ENCODE measurements at places on chromosomes 3 and 15.

DNA sequence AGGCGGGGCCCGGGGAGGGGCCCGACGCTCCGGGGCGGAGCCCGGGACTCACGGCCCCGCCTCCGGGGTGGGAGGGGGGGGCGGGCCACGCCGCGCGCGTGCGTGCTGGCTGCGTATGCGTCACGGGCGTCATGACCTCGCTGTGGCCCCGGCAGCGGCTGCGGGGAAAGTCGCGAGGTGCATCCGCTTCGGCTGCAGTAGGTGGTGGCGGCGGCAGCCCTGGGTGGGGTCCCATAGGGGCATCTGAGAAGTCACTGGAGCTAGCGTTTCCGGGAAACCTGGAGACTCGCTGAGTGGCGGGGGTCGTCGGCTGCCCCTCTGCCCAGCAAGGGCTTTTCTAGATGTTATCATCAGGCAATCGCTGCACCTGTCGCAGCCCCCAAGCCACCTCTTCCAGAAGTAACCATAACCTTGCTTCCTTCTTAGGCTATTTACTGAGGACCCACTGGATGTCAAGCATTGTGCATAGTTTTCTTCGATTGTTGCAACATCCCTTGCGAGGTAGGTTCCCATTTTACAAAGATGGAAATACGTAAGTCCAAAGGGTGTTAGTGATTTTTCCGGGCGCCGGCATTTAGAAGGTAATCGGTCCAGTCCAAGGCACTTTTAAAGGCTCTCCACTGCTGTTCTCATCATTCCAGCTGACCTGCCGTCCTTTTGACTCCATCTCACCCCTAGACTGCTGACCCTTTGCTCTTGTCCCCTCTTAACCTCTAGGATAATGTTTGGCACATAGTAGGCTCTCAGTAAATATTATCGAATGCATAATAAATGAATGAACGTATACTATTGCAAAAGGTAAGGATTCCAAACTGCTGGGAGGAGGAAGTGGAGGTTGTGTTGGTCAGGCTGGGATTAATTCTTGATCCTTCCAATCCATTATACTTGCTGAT lies at the start of gene GDPGP1:
TSS of gene GDPGP1 (plus strand) at position 114 of the 893 bp plus-strand sequence. CDS start 6,700 bp downstream, outside the sequence.
- DNase-seq, result no peak

DNA sequence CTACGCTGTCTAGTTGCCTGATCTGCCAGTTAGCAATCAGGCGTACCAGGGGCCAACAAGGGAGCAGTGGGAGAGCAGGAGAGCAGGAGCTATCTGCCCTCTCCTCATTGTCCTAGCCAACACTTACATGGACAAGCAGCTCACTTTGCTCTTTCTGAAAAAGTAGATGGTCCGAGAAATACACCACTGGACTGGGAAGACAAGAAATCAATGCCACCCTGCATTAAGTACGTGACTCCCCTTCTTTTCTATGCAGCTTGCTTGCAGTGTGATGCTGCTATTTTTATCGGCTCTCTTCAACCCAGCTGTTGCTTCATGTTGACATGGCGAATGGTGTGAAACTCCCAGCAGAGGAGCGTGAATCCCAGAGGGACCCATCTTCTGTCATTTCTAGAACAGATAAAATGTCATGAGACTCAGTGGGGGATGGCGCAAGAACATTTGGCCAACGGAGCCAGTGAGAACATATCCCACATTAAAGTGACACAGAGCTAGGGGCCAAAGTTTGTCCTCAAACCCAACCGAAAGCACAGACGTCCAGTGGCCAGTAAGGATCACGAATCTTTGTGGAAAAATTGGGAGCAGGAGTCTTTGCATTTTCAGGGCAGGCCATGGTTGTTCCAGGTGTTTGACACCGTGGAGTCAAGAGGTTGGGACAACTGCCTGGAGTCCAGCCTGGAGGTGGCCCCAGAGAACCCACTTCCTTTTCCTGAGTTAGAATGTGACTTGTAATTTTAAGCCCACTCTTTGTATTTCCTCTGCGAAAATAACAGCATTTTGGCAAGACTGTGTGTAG lies 53.7 kb upstream of the MEF2A start:
- DNase-seq, result no peak

GRCh38 chr15:58182460-58183163 lies 44.4 kb downstream of the AQP9 start:
- no peak for DNase-seq

GRCh38 chr15:25736461-25736860 lies 126.7 kb downstream of the ATP10A start:
- DNase-seq, result no peak

DNA sequence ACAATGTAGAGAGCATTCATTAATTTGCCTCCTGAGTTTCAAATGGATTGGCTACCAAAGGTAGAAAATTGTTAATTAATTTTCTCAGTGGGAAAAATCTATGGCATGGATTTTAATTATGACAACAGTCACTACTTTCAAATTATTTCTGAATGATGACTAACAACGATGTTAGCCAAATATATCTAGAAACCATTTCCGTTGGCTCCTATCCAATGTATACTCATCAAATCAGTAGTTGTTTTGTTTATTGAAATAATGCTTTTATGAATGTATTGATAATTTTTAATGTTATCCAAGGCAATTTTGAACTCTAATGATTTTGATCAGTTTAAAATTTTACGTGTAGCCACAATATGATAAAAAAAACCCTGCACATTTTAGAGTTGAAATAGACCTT lies 333.4 kb downstream of the NAALADL2 start:
- DNase-seq, result no peak

DNA sequence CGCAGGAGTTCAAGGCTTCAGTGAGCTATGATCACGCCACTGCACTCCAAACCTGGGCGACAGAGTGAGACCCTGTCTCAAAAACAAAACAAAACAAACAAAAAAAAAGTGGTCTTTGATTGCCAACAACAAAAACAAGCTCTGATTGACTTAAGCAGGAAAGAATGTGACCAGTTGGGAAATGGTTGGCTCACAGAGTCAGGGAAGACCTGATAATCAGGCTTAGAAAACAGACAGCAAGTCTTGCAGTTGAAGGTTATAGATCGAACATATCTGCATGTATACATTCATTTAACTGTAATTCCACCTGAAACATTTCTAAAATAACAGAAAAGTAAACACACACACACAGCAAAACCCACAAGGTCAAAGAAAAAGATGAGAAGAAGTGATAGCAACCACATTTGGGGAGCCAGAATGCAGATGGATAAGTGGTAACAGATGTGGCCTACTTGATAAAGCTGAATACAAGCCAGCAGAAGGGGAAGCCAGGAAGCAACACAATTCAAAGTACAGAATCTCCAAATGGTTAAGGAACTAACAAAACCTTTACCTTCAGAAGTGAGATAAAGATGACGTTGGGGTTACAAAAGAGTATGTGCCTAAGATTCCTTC lies 699.9 kb upstream of the ZNF385D start:
- DNase-seq, result no peak

- DNase-seq, result peak; percentile 51
These were observed 2.0 kb upstream of the SEMA3G start for GRCh38 chr3:52446631-52447511.

GRCh38 chr15:81024936-81025335 lies 24.2 kb downstream of the TLNRD1 start:
- DNase-seq, result no peak

GRCh38 chr3:55177749-55178148 lies 249.9 kb upstream of the LRTM1 start:
- DNase-seq, result no peak

GRCh38 chr3:153069598-153070510 lies 92.2 kb upstream of the RAP2B start:
- no peak for DNase-seq

DNA sequence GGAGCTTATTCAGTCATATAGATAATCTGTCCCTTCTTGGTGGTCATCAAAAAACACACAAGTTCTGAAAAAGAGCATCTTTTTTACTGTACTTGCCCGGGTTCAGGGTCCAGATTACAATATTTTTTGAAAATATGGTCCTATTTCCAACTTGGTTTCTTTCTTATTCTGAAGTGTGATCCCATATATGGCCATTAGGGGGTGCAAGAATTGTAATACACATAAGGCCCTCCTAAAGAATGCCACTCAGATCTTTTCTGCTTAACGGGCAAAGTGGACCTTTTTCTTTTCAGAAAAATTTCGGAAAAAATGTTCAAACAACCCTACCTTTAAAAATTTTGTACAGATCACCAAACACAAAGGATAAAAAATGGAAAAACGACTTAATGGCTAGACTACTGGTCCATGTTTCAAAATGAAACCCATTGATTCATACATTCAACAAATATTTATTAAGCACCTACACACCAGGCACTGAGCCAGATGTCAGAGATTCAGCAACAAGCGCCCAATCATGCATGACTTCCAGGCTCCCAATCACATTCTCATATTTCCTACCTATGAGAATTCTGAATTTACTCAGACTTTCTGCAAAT lies 102.0 kb upstream of the MYRIP start:
- DNase-seq, result no peak

GRCh38 chr15:96355568-96356187 lies 25.2 kb downstream of the NR2F2 start:
- no peak for DNase-seq

- no peak for DNase-seq
These were observed 105.6 kb upstream of the BFSP2 start for GRCh38 chr3:133294253-133294652.

GRCh38 chr3:131701153-131701770 lies 198.5 kb upstream of the MRPL3 start:
- no peak for DNase-seq

GRCh38 chr15:94287794-94288246 lies 56.5 kb downstream of the MCTP2 start:
- DNase-seq, result no peak

GRCh38 chr15:50687302-50687902 lies 805 bp upstream of the TRPM7 start:
- DNase-seq, result no peak

GRCh38 chr3:67090474-67090873 lies 92.4 kb downstream of the KBTBD8 start:
- no peak for DNase-seq

GRCh38 chr3:31004025-31004678 lies 109.7 kb upstream of the GADL1 start:
- no peak for DNase-seq

GRCh38 chr3:53075743-53076140 lies 29.9 kb upstream of the SFMBT1 start:
- DNase-seq, result no peak

GRCh38 chr15:78276064-78276943 lies 11.9 kb downstream of the DNAJA4 start:
- no peak for DNase-seq

DNA sequence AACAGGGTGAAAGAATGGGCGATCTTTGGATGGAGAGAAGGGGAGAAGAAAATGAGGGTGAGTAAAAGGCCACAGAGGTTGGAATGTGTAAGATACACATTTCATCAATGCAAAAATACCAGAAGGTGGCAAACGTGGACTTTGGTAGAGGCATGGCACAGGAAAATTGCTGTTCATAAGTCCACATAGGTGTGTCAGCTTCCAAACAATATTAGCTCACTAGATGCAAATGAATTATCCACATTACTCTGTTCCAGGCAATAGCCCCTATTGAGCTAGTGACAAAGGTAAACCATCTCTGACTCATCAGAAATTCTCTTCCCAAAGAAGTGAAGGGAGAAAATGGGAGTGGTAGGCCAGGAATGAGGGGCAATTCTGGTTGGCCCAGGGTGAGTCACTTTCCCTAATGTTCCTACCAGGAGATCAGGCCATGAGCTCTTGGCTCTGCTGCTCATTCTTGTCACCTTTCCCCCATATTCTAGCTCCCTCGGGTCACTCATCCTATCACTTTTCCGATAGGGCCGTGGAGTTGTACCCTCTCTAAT lies 19.9 kb downstream of the ACKR2 start:
- no peak for DNase-seq

DNA sequence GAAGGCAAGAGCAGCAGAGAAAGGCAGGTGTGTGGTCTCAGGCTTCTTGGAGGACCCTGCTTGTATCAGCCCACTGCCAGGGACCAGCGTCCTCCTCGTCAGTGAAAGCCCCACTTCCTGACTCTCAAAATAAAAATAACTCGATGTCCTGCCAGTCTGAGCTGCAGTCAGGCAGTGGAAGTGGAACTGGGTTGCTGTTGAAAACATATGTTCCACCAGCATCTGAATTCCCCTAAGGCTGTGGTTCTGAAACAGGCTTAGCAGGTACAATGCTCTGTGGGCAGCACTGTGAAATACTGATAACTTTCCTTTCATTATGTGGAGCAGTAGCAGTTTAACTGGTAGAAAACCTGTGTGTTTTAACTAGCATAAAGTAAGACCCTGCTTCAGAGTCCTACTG lies 121.6 kb upstream of the EIF1B start:
- DNase-seq, result no peak
